Activated CD8-positive, alpha-beta memory T cell treated with anti-CD3 and anti-CD28 coated beads for 4 hours (primary cell): ENCODE measurements at places on chromosomes 2 and 18.

DNA sequence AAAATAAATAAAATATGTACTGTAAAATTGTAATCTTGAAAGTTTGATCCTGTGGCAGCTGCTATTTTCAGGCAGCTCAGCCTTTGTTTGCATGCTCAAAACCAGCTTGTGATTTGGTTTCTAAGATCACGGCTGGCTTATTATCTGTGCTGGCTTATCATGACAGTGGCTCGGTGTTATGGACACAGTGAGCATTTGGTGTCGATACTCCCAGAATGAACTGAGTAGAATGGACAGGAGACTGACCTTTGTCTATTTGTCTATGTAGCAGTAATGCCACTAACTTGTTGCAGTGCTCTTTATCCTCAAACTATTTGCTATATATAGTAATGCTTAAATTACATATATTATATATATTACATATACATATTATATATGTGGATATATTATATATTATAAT is 58.8 kb downstream of the NEDD4L start:
- no peak for DNase-seq

DNA sequence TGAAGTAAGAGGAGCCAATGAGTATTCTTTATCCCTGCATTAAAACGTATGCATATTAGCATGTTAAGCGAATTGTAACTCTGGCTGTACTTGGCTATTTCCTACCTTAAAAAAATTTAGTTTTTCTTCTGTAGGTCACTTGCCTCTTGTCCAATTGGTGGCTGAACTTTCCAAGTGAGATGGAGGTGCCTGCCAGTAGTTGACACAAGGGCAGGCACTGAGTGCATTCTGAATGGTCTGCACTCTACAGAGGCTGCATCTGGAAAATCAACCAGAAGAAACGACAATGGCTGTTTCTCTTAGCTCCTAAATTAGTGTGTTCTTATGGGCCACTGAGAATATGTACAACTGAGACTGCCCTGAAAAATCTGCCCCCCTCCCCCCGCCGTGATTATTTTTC is 160.8 kb downstream of the PRPF40A start:
- DNase-seq: no peak

DNA sequence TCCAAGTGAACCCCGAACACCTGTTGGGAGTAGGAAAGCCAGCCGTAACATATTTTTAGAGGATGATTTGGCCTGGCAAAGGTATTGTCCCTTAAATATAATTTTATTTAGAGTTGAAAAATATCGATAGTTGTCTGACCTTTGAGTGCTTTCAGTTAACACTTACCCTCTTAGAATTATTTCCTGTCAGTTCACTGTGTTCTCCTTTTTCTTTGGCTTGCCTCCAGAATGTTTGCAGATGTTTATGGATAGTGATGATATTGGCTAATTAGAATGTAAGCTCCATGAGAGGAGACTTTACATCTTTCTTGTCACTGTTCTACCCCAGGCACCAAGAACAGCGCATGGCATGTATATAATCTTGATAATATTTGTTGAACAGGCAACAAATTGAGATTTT is 19.8 kb downstream of the PIKFYVE start:
- no peak for DNase-seq

GRCh38 chr2:204010628-204011560 is 74.3 kb downstream of the ICOS start:
- DNase-seq: no peak

DNA sequence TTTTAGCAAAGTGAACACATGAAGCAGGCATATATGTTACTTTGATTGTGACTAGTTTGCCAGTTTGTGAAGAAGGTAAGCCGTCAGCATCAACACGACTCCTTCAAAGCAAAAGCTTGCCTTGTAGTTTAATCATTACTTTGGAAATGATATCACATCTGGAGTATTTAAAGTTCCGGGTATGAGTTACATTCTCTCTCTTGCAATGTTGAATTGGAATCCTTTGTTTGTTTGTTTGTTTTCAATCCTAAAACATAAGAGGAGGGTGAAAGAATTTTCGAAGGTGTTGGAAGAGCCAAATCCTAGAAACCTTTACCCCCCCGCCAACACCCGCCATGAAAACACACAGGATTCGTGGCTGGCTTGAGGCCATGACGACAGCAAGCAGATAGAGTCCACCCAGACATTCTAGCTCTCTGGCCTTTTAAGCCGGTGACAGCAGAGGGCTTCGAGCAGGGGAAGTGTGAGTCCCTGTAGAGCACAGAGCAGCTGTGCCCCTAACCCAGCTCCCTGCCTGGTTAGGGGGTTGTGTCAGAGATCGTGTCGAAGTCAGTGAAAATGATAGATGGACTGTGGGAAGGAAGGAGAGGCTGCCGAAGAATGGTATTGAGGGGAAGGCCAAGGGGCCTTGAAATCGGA is 103.8 kb upstream of the SMIM21 start:
- DNase-seq: no peak

DNA sequence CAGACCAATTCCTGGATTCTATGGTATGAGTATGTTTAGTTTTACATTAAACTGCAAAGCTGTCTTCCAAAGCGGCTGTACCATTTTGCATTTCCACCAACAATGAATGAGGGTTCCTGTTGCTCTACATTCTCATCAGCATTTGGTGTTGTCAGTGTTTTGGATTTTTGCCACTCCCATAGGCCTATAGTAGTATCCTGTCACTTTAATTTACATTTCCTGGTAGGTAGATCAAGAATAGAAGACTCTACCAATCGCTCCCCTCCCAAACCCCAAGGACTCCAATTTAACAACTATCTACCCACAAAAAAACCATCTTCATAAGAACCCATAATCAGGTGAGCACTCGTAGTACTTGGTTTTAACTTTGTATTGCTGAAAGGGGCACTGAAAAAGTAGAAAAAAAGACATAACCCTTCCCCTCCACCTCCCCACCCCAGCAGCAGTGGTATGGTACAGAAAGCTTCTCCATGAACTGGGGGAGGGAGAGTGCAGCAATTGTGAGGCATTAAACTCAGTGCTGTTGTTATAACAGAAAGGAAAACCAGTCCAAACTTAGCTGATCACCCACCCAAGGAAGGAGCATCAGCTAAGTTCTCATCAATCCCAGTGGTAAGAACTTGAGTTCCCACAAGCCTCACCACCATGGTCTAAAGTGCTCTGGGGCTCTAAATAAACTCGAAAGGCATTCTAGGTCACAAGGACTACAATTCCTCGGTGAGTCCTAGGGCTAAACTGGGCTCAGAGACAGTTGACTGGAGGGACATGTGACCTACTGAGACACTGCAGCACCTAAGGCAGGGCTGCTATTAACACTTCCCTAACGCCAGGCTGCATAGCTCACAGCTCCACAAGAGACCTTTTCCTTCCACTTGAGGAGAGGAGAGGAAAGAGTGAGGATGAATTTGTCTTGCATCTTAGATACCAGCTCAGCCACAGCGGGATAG is 35.5 kb upstream of the CYTIP start:
- no peak for DNase-seq

DNA sequence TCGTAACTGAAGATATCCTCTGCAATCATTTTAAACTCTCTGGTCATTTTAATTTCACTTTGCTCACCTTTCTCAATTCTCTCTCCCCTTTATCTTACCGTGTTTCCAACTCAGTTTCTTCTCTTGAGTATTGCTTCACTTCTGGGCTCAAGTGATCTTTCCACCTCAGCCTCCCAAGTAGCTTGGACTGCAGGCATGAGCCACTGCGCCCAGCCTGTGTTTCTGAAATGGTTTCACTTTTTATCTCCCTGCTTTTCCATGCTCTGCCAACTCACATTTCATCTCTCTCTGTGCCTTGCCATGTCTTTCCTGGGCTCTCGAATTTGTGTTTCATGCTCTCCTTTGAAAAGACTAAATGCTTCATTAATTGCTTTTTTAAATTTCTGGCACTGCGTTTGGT is 30.5 kb upstream of the TMEM131 start:
- DNase-seq: no peak

- no peak for DNase-seq
Measured at GRCh38 chr2:28355521-28356094, 37.0 kb upstream of the FOSL2 start.

DNA sequence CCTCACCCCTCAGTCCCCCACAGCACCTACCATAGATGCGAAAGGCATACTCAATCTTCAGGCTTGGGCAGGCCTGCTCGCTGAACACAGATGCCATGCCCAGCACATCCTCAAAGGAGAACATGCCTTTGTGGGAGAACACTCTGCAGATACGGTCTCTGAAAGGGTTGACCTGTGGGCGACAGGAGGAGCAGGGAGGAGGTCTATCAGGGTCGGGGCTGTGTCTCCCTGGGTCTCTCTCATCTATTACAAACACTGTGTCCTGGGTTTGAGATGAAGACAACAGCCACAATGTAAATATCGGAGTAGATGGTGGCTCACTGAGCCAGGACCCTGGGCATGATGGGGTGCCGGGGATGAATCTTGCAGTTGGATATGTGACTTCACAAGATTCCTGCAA is 46.0 kb downstream of the CIB4 start:
- DNase-seq: no peak

DNA sequence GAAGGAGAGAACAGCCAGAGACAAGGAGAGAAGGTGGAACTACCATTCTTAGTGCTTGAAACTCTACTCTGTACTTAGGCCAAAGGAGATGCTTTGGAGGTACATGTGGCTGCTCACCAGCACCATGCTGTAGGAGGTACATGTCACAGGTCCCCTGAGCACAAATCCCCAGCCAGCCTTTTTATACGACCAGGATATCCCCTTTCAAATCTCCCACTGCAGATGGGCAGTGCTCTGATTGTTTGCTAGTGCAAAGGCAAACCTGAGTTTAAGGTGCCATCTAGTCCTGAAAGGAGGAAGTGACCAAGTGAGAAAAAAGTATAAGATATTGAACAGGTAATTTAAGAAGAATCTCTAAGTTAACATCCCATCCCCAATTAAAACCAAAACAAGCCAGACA is 17.1 kb upstream of the TTC21B start:
- DNase-seq: no peak

DNA sequence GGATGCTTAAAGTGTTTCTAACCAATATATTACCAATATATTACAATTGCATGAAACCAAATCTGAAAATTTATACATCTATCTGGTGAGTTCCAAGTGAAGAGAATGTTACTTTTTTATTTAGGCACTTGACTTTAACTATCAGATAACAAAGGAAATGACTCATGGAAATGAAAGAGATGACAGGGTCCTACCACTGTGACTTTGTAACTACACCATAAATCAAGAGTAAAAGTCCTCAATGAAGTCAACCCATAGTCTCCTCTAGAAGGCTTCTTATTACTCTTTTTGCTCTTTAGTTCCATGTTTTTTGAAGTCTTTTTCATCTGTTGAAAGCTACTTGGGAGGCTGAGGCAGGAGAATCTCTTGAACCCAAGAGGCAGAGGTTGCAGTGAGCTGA is 545.0 kb upstream of the PIK3C3 start:
- DNase-seq: no peak

DNA sequence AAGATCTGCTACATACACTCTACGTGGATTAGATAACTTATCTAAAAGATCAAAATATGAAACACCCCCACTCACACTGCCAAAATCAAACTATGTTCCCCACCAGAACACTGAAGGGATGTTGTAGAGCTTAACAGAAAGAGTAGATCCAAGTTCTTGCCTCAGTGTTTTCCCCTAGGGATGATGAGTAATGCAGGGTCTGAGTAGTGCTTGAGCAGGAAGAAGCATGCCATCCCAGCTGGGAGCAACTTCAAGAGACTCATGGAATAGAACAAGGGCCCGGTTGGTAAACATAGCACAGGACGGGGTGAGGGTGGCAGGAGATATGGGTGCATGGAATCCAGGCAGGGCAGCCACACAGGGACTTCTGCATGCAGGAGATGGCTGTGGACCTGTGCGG is 74.3 kb downstream of the SNTG2 start:
- DNase-seq: no peak

DNA sequence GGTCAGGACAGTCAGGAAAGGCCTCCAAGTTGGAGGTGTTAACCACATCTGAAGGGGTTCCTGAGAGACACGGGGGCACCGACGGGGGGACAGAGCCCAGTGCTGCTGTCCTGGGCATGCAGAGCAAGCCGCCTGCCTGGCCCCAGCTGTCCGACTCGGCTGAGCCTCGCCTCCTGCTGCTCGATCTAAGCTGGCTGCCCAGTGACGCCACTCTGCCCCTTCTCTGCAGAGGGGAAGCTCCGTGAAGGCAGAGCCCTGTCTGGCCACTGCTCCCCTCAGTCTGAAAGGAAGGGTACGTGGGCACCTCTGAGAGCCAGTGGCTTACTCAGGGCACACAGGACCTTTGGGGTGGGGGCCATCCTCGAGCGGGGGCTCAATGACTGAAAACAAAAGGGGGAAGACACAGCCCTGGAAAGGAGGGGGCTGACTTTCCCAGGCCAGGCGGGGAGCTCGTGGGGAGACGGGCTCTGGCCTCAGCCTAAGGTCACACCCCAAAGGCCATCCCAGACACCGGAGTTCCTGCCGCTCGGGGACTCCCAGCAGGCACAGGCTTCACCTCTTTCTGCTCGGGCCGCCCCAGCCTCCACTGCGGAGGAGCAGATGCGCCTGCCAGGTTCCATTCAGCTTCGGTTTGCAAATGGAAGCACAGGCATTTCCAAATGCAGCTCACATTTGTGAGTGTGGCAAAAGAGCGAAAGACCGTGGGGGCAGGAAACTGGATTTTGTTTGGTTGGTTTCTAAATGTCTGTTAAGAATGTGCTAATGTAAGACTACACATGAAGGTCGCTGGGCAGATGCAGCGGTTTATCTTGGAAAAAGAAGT is 136.9 kb downstream of the HDAC4 start:
- DNase-seq: no peak

GRCh38 chr2:27501042-27501441 is 4.4 kb downstream of the GCKR start:
- DNase-seq: no peak

DNA sequence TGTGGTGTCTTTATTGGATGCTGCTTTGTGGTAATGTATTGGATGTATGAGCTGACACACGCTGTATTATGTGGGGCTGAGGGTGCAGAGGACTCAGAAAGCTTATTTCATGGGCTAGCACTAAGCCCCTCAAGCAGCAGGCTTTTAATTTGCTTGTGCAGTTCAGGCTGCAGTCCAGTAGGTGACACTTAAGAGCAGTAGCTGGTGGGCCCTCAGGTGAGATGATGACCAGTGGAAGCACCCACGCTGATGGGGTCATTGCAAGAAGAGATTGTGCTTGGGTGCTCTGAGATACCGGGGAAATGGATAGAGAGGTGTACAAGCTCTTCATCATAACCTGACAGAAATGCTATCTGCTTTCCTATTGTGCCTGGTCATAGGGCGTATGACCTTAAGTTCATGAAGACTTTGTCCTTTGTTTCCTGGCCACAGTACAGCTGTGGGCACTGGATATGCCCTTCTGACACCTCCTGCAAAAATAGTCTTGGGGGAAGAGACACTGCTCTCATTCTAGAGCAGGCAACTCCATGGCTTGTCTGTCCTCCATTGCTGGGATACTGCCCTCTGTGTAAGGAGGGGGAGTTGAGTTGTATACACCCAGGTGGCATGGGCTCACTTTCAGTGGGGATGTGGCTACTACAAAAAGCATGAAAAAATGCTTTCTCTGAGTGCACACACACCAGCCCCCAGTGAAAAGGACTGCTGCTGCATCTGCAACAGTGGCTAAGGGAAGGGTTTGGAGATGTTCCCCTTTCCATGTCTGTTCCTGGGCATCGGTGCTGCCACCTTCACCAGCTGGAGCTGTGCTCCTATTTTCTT is 205.7 kb upstream of the ZSWIM2 start:
- no peak for DNase-seq
